ENCODE measurements at places on chromosomes 7 and 10.

DNA sequence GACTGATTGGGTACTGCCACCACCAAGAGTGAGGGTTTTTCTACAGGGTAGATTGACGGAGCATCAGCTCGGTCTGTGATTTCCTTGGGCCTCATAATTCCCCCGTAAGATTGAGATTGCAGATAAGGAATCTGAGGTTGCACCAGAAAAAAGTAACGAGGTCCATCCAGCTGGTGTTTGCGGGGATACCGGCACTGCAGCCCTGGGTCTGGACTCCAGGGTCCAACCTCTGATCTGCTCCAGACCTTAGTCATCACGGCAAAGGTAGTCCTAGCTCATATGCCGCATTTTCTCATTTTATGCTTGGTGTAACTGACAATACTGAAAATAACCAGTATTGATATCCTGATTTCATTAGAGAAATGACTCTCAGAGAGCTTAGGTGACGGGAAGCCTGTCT, 3.9 kb downstream of the CARD11 start:
- DNase-seq, result no peak

DNA sequence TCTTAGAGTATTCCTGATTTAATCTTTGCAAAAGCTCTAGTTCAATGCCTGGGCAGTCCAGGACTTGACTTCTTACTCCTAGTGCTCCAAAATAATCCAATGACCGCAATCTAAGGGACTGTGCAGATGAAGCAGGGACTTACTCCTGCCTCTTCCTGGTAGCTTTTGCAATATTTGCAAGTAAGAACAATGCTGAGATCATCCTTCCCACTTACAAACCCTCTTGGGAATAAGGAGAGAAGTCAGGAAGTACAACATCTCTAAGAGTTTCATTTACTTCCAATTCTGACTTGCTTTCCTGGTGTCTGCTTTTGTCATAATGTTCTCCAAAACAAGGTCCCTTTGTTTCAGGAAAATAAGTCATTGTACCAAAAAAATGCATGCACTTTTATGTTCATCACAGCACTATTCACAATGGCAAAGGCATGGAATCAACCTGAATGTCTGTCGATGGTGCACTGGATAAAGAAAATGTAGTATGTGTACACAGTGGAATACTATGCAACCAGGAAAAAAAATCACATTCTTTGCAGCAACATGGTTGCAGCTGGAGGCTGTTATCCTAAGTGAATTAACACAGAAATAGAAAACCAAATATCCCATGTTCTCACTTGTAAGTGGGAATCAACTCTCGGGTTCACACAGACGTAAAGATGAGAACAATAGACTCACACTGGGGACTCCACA, 7.1 kb upstream of the KCNMA1 start:
- no peak for DNase-seq

DNA sequence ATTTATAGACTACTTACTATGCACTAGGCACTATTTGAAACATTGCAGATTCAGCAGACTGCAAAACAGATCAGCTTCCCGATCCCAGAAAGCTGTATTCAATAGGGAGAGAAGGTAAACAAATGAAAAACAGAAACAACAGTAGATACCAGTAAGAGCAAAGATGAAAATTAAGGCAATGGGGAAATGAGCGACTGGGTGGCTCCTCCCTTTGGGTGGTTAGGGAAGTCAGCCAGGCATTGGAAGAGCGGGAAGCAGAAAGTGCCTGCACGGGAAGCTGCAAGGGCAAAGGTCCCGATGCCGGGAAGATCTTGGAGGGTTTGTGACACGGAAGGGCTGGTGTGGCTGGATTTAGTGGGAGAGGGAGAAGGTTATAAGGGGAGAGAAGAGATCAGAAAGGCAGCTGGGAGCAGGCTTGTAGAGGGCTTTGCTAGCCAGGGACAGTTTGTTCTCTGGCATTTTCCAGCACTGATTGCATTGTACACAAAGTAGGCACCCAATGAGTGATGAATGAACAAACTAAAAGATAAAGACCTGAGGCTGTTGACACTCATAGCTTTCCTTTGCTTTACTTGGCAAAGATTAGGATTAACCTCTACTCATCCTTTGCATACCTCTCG, 67.8 kb downstream of the NAMPT start:
- no peak for DNase-seq

- DNase-seq, result no peak
Observed at GRCh38 chr10:87843714-87844113, 19.6 kb downstream of the KLLN start.

- no peak for DNase-seq
Observed at GRCh38 chr10:77138541-77138940, 499.1 kb downstream of the KCNMA1 start.

Measured in NAMALWA (cell line).